Renal cortical epithelial cell (primary cell): ENCODE measurements at places on chromosomes 7 and 10.

- peak; percentile 78 for DNase-seq
Observed at GRCh38 chr10:102274062-102274461, 28.7 kb downstream of the GBF1 start.

DNA sequence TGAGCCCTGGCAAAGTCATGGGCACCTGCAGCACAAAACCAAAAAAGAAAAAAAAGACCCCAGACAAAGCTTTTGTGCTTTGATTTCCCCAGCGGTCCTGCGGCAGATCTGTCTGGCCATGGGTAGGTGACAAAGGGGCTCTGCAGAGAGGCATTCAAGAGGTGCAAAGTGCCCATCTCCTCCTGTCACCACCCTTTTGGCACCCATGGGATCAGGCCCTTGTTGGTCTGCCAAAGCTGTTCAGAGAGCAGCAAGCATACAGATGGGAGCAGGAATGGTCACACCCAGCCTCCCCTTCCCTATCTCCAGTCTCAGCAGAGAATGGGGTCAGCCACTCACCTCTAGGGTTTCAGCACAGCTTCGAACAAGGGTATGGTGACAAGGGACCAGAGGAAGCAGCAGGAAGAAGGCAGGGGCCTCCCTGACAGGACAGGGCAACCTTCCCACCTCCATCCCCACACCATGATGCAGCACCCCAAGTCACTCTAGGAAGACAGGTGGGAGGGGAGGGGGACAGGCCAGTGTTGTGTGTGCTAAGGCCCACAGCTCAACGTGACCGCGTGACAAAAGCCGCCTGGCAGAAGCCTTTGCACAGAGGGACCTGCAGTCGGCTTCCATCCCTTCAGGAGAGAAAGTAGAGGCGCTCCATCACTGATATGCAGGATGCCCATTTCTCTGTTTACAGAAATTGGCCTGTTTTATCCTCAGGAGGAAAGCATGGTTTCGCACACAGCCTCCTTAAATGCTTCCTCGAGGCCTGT, 6.3 kb downstream of the CAMK2G start:
- no peak for DNase-seq

GRCh38 chr10:118076705-118077104, 30.0 kb upstream of the RAB11FIP2 start:
- DNase-seq: no peak

DNA sequence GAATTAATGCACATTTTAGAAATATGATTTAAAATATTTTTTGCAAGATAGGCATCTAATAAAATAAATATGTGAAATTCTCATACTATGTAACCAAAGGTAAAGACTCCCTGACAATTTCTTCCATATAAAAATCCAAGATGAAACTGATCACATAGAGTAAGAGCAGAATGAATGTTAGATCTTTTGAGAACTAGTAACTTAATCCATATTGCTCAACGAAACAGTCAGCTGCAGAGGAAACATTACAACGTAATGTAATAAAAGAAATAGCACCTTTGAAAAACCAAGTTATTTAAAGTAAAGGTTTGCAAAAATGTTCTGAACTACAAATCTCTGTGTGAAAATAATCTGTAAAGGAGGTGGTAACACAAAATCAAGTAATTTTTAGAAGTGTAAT, 28.8 kb downstream of the HACD1 start:
- no peak for DNase-seq

- DNase-seq: no peak
Observed at GRCh38 chr10:1126461-1126860, 70.3 kb downstream of the WDR37 start.

DNA sequence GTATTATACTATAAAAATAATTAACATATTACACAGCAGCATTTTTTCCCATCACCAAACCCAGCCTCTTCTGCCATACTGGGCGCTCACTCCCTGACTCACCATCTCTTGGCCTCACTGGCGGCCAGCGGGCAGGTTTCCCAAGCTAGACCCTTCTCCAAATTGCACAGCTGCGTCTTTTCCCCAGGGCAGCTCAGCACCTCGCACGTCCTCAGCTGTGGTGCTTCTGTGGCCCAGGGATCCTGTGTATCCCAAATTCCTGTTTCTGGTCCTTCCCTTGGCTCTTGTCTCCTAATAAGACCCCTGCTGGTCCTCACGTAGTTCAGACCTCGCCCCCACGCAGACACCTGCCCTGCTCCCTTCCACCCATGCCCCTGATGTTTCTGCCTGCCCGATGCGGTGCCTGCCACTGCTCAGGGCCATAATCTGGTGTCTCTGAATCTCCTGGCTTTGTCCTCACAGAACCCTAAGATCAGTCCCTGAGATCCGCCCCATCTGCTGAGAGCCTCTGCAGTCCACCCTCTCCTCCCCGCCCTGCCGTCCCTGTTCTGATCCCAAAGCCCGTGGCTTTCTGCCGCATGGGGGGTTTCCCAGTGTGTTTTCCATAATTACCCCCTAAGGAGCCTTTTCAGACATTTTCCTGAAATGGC, 290.1 kb downstream of the TCERG1L start:
- no peak for DNase-seq

- DNase-seq: no peak
Observed at GRCh38 chr7:2123360-2123759, 109.4 kb downstream of the MAD1L1 start.

GRCh38 chr10:49387071-49387470, 8.8 kb downstream of the DRGX start:
- DNase-seq: no peak

DNA sequence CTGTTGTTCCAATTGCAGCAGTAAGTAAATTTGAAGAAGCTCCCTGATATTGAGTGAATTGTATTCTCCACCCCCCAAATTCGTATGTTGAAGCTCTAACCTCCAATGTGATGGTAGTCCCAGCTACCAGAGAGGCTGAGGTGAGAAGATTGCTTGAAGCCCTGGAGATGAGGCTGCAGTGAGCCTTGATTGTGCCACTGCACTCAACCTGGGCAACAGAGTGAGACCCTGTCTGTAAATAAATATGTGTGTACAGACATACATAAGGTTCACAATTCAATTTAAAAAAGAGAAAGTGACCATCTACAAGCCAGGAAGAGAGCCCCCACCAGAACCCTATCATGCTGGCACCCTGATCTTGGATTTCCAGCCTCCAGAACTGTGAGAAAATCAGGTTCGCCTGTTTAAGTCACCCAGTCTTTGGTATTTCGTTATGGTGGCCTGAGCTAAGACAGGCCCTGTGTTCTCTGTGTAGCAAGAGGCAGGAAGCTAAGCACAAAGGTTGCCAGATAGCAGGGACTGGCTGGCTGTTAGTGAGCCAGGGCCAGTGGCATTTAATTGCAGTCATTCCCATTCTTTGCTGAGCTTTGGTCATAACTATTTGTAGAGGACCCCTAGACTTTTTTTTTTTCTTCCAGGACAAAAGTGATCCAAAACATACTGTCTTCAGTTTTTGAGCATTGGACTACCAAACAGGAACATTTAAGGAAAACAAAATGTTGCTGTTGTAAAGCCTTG, 45.6 kb downstream of the AUTS2 start:
- no peak for DNase-seq

GRCh38 chr10:109996766-109997171, 11.0 kb upstream of the ADD3 start:
- no peak for DNase-seq

- DNase-seq: no peak
Observed at GRCh38 chr10:17196045-17196444, 5.4 kb downstream of the TRDMT1 start.

- no peak for DNase-seq
Observed at GRCh38 chr7:43679210-43680068, 49.9 kb downstream of the COA1 start.

GRCh38 chr7:159066816-159067575, 77.7 kb downstream of the VIPR2 start:
- no peak for DNase-seq

DNA sequence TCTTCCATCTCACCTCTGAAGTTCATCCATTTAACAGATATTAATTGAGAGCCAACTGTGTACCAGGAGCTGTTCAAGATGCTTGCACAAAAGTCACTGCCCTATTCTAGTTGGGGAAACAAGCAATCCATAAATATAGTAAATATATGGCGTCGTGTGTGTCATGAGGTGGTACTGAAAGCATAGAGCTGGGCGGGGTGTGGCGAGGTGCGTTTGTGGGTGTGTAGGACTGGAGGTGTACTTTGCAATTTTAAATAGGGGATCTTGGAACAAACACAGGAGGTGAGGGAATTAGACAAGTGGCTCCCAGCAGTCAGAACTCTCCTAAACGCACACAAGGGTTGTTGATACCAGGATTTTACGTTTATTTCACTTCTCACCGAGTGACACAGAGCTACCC, 490 bp upstream of the ZNF239 start:
- no peak for DNase-seq

- peak; percentile 68 for DNase-seq
Observed at GRCh38 chr7:137944168-137944567, 57.7 kb downstream of the CREB3L2 start.

GRCh38 chr7:151732292-151732691, 144.6 kb downstream of the PRKAG2 start:
- no peak for DNase-seq
